ENCODE measurements at places on chromosomes 13 and 19.

DNA sequence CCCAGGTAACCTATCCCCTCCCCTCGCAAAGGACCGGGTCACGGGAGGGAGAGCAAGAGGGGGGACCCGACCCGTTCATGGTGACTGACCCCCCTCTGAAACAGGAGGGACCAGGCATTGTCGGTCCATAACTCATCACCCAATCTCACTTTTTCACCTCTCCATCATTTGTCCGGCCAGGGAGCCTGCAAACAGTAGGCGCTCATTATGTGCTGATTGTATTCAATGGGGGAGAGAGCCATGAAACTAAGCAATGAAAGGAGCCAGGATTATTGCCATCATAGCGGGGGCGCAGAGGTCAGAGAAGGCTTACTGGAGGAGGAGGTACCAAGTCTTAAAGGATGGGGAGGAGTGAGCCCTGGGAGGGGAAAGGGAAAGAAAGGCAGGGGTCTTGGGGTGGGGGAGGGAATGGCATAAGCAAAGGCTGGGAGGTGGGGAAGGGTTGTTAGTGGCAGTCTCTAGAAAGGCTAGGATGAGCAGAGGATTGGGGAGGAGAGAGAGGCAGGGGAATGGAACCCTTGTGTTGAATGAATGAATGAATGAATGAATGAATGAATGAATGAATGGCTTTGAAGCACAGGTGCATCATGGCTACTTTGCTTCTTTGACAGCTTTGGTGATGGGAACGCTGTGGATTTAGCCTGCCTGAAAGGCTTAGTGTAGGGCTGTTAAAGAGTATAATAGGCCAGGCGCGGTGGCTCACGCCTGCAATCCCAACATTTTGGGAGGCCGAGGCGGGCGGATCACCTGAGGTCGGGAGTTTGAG lies 1.4 kb downstream of the SHFL start:
- H3K36me3 ChIP-seq: peaks cover 28% of the 10 kb centered on the region
- no peak for DNase-seq
- no peaks in the 10 kb centered on the region for H3K27me3 ChIP-seq
- peaks cover 15% of the 10 kb centered on the region for H3K4me1 ChIP-seq
- H3K4me3 ChIP-seq: no peak overlapping the region

- no peaks in the 10 kb centered on the region for H3K4me1 ChIP-seq
- H3K27me3 ChIP-seq: no peaks in the 10 kb centered on the region
- no peak overlapping the region for H3K4me3 ChIP-seq
- H3K27ac ChIP-seq: no peak overlapping the region
Observed at GRCh38 chr13:79531542-79532254, 50.7 kb downstream of the NDFIP2 start.

- no peak overlapping the region for H3K4me3 ChIP-seq
- peaks cover 16% of the 10 kb centered on the region for H3K4me1 ChIP-seq
- H3K27ac ChIP-seq: no peak overlapping the region
- H3K27me3 ChIP-seq: no peaks in the 10 kb centered on the region
Observed at GRCh38 chr19:7550169-7550770, 14.8 kb downstream of the PNPLA6 start.

DNA sequence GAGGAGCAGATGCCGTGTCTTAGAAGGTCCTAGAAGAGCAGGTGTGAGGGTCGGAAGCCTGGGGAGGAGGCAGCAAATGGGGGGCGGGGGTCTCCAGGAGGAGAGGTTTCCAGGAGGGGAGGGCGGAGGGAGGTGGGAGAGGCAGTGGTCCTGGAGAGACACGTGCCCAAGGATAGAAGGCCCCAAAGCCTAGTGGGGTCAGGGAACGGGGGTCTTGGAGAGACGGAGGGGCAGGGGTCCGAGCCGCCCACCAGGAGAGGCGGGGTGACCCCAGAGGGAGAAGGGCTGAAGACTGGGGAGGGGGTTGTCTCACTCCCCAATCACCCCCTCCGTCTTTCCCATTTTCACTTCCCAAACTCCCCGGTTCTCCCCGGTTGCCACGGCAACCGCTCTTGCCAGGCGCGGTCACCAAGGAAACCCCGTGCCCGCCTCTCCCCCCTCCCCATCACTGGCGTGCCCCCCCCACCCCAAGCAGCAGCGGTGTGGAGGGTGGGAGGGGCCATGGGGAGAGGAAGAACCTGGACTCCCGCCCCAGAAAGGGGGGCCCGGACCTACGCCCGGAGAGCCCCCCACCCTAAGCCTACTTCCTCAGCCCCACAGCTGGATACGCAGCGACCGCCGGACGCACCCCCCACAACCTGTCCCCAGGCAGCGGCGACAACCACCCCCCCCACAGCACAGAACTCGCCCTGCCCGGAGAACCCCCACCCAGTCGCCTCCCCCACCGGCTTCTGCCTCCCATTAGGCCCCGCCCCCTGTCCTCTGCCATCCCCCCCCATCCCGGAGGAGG lies 988 bp downstream of the LRRC4B start:
- peak overlapping the region; percentile 39 for H3K4me3 ChIP-seq
- H3K36me3 ChIP-seq: peaks cover 33% of the 10 kb centered on the region
- H3K27ac ChIP-seq: peak overlapping the region; percentile 74
- H3K4me1 ChIP-seq: peaks cover 61% of the 10 kb centered on the region
- no peaks in the 10 kb centered on the region for H3K27me3 ChIP-seq

DNA sequence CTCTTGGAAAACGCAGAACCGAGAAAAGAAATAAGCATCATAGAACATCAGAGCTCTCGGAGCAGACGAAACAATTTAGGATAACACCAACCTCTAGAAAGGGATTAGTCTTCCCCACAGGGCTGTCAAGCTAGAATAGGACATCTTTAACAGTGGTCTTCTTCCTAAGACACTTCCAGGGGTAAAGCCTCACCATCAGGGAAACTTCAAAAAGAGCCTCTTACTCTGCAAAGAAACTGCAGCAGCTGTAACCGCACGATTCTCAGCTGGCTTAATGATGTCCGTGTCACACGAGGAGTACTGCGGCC lies 642 bp downstream of the ZNF571 start:
- DNase-seq: no peak
- peak overlapping the region; percentile 85 for H3K4me3 ChIP-seq
- no peaks in the 10 kb centered on the region for H3K27me3 ChIP-seq
- H3K4me1 ChIP-seq: no peaks in the 10 kb centered on the region
- H3K36me3 ChIP-seq: no peaks in the 10 kb centered on the region

GRCh38 chr13:109743706-109744453 lies 42.5 kb downstream of the IRS2 start:
- no peak for DNase-seq
- no peaks in the 10 kb centered on the region for H3K27me3 ChIP-seq
- no peak overlapping the region for H3K27ac ChIP-seq
- H3K36me3 ChIP-seq: no peaks in the 10 kb centered on the region

- peak overlapping the region; percentile 93 for H3K27ac ChIP-seq
- peaks cover 14% of the 10 kb centered on the region for H3K4me1 ChIP-seq
- H3K27me3 ChIP-seq: no peaks in the 10 kb centered on the region
Observed at GRCh38 chr13:20901668-20902437, 693 bp downstream of the XPO4 start.

GRCh38 chr13:50552424-50552966 lies 291.0 kb downstream of the DLEU7 start:
- H3K4me3 ChIP-seq: no peak overlapping the region
- no peak for DNase-seq
- H3K4me1 ChIP-seq: no peaks in the 10 kb centered on the region
- no peak overlapping the region for H3K27ac ChIP-seq

- DNase-seq: no peak
- no peak overlapping the region for H3K4me3 ChIP-seq
- no peaks in the 10 kb centered on the region for H3K4me1 ChIP-seq
- no peaks in the 10 kb centered on the region for H3K27me3 ChIP-seq
- no peaks in the 10 kb centered on the region for H3K36me3 ChIP-seq
Observed at GRCh38 chr13:71828117-71828516, 38.9 kb downstream of the DACH1 start.

DNA sequence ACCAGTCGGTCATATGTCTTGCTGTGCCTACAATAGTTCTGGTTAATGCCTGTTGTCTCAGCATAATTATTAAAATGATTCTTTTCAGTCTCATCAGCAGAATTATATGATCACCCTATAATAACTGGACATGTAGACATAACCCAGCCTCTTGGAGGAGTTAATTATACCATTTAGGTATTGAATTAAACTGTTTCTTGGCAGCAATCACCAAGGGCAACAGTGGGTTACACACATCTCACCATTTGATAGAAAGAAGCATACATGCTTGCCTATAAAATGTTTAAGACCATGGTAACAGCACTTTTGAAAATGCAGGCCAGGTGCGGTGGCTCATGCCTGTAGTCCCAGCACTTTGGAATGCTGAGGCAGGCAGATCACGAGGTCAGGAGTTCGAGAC lies 184.6 kb downstream of the RGCC start:
- peaks cover 7% of the 10 kb centered on the region for H3K4me1 ChIP-seq
- H3K4me3 ChIP-seq: no peak overlapping the region
- no peak for DNase-seq
- H3K27ac ChIP-seq: no peak overlapping the region
- H3K36me3 ChIP-seq: no peaks in the 10 kb centered on the region

DNA sequence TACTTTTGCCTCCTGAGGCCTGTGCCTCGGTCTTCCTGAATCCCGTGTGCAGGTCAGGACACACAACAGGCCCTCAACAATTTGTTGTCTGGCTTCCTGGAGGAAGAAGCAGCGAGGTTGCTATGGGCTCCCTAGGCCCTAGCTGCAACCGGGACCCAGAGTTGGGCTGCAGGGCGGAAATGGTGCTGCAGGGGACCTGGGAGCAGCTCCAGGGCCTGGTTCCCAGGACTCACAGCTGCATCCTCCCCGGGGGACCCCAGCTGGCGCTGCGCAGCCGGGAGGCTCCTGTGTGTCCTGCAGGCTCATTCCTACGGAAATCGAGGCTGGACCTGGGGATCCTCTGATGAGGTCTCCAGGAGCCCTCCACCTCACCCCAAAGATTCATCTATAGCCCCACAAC lies 999 bp upstream of the TNFAIP8L1 start:
- no peak for DNase-seq
- peaks cover 7% of the 10 kb centered on the region for H3K36me3 ChIP-seq
- no peak overlapping the region for H3K27ac ChIP-seq

DNA sequence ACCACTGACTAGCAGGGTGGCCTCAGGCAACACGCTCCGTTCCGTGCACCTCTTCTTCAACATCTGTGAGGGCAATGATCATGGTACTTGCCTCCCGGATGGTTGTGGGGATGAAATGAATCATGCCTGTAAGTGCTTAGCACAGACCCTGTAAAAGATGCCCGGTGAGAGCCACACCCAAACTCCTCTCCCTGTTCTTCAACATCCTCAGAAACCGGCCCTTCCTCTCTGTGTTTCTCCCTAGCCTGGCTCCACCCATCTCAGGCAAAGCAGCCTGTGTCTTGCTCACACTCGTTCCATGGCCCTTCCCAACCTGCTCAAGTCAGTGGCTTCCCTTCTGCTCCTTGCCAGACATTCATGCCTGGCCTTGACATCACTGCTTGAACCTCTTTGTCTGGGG lies 5.8 kb upstream of the DMKN start:
- H3K27me3 ChIP-seq: peaks cover 3% of the 10 kb centered on the region
- no peak overlapping the region for H3K27ac ChIP-seq
- no peaks in the 10 kb centered on the region for H3K36me3 ChIP-seq
- H3K4me3 ChIP-seq: no peak overlapping the region
- no peak for DNase-seq

GRCh38 chr13:51258612-51259548 lies 36.7 kb downstream of the FAM124A start:
- peaks cover 23% of the 10 kb centered on the region for H3K4me1 ChIP-seq
- peaks cover 33% of the 10 kb centered on the region for H3K36me3 ChIP-seq
- no peak overlapping the region for H3K27ac ChIP-seq
- no peak for DNase-seq
- no peaks in the 10 kb centered on the region for H3K27me3 ChIP-seq

DNA sequence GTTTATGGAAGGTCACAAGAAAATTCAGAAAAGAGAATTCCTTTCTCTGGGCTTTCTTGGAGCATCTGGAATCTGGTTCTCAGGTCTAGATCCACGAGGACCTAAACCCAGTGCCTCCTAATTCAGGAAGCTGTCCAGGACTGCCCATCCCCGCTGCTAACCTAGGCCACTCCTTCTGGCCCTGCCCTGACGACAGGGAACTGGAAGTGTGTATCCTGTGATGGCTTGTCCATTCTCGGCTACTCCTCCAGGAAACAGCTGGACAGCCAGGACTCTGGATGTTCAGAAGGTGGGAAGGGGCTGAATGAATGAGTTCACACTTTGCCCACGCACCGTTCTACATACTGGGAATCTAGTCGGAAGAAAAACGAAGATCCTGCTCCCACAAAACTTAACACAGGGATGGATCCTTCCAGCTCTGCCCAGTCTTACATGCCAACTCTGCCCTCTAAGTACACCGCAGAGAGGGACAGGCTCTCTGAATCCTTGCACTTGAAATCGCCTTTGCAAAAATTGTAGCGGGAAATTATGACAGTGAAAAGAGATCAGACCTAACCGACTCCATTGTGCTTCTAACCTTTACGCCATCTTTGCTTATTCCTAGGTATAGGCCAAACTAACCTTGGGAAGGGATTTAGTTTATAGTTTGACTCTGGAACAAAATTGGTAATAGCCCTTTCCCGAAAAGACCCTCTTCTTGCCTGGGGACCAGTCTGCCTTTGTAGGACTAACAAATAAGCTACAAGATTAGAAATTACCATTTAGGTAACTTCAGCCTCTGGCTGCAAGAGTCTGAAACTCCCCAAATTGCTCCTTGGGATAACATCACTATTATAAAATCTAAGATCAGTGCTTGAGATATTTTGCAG lies 1.8 kb downstream of the LSM4 start:
- no peak overlapping the region for H3K4me3 ChIP-seq
- peaks cover 17% of the 10 kb centered on the region for H3K36me3 ChIP-seq
- no peak overlapping the region for H3K27ac ChIP-seq
- DNase-seq: no peak
- no peaks in the 10 kb centered on the region for H3K27me3 ChIP-seq

DNA sequence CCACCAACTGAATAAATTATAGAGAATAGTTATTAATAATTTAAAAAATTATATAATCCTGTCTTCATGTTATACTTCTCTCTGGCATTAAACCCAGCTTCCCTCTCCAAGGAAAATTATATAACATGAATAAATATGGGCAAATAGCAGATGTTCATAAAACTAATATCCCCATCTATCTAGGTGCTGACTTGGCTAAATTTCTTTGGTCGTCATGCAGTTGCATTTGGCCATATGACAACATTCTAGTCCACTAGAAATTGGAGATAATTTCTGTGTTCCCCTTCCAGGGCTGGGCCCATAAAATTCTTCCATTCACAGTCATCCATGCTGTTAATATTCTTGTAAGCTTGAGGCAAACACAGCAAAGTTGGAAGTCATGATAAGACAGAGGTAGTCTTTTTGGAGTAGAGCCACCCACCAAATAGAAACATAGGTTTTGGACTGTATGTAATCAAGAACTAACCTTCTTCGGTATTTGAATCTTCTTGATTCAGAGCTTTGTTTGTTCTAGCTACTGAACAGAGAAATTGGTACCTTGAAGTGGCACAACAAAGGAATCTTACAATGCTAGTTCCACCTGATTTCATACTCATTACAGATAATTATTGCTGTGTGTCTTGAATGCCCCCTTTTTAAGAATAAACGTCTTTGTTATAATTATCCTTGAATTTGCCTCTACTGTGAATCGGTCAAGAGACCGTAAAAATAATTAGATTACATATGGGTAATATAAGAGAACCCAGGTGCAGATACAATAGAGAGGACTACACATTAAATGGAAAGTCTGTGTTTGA lies 678.5 kb upstream of the PCDH20 start:
- no peaks in the 10 kb centered on the region for H3K4me1 ChIP-seq
- no peak overlapping the region for H3K27ac ChIP-seq
- H3K4me3 ChIP-seq: no peak overlapping the region

Data from spinal cord (tissue), 10 donors.